Spleen (tissue), 13 donors: ENCODE measurements at places on chromosomes 1 and 21. TPM values are rescaled to one million over a fixed set of nuclear protein-coding genes. Genes with fewer than 3 reads are reported as not detected.

- no peaks in the 10 kb centered on the region for H3K36me3 ChIP-seq
- no peaks in the 10 kb centered on the region for H3K4me1 ChIP-seq
- H3K4me3 ChIP-seq, result no peak overlapping the region
- no peak for DNase-seq
- no peaks in the 10 kb centered on the region for H3K27me3 ChIP-seq
Measured at GRCh38 chr1:167862432-167863076, 51.4 kb downstream of the ADCY10 start.

- DNase-seq, result no peak
- H3K4me1 ChIP-seq, result peaks cover 50% of the 10 kb centered on the region
- H3K27ac ChIP-seq, result no peak overlapping the region
Measured at GRCh38 chr1:167273027-167273800, 52.5 kb downstream of the POU2F1 start.

DNA sequence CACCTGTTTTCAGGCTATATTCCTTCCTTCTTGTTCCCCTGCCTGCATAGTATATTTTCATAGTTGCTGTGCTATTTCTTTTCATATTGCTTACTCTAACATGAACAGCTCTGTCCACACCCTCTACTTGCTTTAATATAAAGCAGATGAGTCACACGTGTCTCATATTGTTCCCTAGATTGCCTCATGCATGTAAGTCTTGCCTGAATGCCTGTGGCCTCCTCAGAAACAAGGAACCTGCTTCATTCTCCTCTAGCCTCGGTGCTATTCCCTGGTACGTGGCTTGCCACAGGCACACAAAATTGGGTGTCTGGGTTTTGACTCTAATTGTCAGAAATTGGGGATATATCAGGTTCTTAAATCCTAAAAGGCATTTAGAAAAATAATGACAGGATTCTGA is 16.5 kb upstream of the PKP1 start:
- H3K4me3 ChIP-seq, result no peak overlapping the region
- H3K27ac ChIP-seq, result no peak overlapping the region
- no peaks in the 10 kb centered on the region for H3K4me1 ChIP-seq
- DNase-seq, result no peak
- peaks cover 59% of the 10 kb centered on the region for H3K27me3 ChIP-seq
- H3K36me3 ChIP-seq, result no peaks in the 10 kb centered on the region

SPOCD1 gene
- total RNA-seq, result 4.2 TPM

- no peaks in the 10 kb centered on the region for H3K36me3 ChIP-seq
- H3K4me3 ChIP-seq, result no peak overlapping the region
- H3K27ac ChIP-seq, result no peak overlapping the region
- H3K27me3 ChIP-seq, result no peaks in the 10 kb centered on the region
- no peaks in the 10 kb centered on the region for H3K4me1 ChIP-seq
- no peak for DNase-seq
Measured at GRCh38 chr1:81681114-81681513, 119.6 kb upstream of the ADGRL2 start.

- H3K27me3 ChIP-seq, result no peaks in the 10 kb centered on the region
- no peak for DNase-seq
- no peak overlapping the region for H3K27ac ChIP-seq
- H3K4me3 ChIP-seq, result no peak overlapping the region
- peaks cover 68% of the 10 kb centered on the region for H3K4me1 ChIP-seq
Measured at GRCh38 chr1:230648114-230648513, 5.8 kb downstream of the COG2 start.

DNA sequence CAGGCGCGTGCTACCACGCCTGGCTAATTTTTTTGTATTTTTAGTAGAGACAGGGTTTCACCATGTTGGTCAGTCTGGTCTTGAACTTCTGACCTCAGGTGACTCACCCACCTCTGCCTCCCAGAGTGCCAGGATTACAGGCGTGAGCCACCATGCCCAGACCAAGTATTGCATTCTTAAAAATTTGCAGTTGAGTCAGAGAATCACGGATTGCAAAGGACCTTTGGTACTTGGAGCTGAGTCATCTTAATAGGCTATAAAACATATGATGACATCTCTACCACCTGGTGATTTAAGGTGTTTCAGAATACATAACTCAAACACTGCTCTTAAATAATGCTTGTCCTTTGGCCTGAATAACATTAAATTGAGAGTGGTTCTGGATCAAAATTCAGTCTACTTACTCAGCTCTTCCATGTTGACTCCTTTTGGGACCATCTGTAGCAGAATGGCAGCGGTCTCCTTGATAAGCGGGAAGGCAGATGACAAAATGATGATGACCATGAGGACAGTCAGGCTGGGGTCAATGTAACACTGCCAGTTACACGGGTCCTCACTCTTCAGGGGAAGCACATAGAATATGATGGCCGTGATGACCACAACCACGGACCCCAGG is 10.4 kb downstream of the SLC30A10 start:
- H3K4me1 ChIP-seq, result no peaks in the 10 kb centered on the region
- no peak for DNase-seq
- no peak overlapping the region for H3K27ac ChIP-seq
- no peaks in the 10 kb centered on the region for H3K36me3 ChIP-seq
- no peak overlapping the region for H3K4me3 ChIP-seq

SLC45A1 gene
- 2.4 TPM for total RNA-seq

TRIM46 gene
- total RNA-seq, result 1.3 TPM

DNA sequence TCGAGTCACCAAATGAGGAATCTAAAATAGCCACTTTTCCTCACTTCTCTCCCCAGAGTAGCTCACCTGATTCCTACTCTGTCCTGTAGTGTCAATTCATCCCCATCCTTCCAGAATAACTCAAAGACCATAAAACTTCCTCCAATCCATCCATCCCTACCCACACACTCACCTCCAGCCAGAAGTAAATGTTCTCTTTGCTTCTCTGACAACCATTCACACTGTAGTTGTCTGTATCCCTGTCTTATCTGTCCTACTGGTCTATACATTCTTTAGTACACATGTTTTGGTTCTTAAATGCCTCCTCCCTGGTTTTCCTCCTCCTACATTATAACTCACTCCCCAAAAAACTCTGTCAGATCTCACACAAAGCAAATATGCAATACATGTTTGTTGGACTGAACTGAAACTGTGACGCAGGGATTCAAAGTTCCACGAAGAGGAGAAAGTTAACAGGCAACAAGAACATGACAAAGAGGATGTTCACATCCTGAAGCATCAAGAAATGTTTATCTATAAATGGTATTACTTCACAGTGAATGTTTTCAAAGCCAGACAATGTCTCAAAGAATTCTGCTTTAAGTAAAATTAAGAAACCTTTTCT is 11.0 kb downstream of the TP53BP2 start:
- H3K36me3 ChIP-seq, result no peaks in the 10 kb centered on the region
- peaks cover 97% of the 10 kb centered on the region for H3K4me1 ChIP-seq
- no peak for DNase-seq
- peak overlapping the region; percentile 38 for H3K27ac ChIP-seq
- no peaks in the 10 kb centered on the region for H3K27me3 ChIP-seq

DNA sequence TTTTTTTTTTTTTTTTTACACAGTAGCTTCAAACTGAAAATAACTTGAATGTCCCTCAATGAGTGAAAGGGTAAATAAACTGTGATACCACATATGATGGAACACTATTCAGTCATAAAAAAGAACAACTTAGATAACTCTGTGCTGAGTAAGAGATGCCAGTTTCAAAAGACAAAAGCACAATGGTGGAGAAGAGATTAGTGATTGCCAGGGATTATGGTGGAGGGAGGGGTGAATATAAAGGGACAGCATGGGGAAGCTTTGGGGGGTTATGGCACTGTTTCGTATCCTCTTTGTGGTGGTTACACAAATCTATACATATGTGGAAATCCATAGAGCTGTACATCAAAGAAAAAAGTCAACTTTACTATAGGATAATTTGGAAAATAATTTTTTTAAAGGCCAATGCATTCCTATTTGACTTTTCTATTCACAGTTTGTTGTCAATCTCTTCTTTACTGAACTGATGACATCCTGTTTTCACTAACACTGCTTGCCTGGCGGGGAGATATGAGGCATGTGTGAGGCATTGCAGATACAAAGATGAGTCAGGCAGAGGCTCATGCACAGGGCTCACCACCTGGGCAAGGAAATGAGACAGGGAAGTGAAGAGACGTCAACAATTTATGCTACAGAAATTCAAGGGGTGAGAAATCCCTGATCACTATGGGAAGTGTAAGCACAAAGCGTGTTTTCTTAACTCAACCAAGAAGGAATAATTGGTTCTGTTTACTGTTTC is 302.7 kb downstream of the DUSP10 start:
- no peaks in the 10 kb centered on the region for H3K27me3 ChIP-seq
- DNase-seq, result no peak
- H3K4me3 ChIP-seq, result no peak overlapping the region
- no peak overlapping the region for H3K27ac ChIP-seq
- no peaks in the 10 kb centered on the region for H3K36me3 ChIP-seq
- peaks cover 11% of the 10 kb centered on the region for H3K4me1 ChIP-seq

DNA sequence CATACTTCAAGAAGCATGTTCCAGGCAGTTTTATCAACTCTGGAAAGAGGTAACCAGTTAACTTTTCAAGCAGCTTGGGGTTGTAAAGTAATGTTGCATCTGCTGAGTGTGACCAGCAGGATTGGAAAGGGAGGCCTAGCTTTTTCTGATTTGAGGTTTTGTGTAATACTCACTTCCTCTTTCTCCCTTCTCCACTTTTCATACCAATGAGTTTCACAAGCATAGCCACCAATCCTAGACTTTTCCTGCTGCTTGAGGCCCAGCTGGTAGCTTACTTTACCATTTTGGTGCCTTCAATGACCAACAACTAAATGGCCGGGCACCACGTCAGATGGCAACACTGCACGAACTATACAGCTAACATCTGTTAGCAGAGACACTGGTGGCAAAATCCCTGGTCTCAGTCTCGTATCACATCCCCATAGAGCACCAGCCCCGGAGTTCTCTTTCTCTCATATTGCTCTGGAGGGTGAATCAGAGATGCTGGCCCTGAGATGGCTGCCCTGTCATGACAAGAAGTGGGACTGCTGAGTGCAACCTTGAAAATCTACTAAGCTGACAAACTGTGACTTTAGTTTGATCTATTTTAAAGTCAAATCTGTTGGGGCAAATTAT is 14.8 kb upstream of the GPR88 start:
- H3K27ac ChIP-seq, result no peak overlapping the region
- DNase-seq, result no peak
- H3K27me3 ChIP-seq, result no peaks in the 10 kb centered on the region

SERPINC1 gene
- total RNA-seq, result not detected

DNA sequence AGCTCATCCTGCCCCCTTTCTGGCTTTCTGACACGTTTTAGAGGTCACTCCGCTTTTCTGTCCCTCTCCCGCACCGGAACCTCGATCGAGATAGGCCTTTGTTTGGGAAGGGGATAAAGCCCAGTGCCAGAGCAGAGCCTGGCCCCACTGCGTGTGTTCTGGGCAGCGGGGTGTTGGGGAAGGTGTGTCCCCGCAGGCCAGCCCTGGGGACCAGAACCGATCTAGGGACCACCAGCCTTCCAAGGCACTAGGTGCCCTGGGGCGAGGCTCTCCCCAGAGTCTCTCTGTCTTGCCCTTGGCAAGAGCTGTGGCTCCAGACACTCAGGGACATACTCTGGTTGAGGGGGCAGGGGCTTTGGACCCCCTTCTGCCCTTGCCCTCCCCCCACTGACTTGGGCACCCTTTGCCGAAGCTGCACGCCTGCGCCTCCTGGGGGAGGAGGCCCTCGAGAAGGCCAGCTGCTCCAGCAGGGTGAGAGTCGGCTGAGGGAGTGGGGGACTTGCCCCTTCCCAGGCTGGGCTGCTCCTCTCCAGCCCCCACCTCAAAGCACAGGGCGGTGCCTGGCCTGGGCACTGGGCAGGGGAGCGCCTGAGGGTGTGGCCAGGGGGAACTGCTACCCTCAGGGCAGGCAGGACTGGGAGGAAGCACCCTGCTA is 16.4 kb downstream of the PRXL2B start:
- H3K4me1 ChIP-seq, result no peaks in the 10 kb centered on the region
- H3K4me3 ChIP-seq, result no peak overlapping the region
- no peaks in the 10 kb centered on the region for H3K27me3 ChIP-seq
- DNase-seq, result peak; percentile 64
- H3K27ac ChIP-seq, result no peak overlapping the region

- no peak overlapping the region for H3K4me3 ChIP-seq
- no peak for DNase-seq
Measured at GRCh38 chr1:41245659-41246058, 3.6 kb upstream of the SCMH1 start.

C1orf50 gene
- total RNA-seq, result 4.0 TPM

DNA sequence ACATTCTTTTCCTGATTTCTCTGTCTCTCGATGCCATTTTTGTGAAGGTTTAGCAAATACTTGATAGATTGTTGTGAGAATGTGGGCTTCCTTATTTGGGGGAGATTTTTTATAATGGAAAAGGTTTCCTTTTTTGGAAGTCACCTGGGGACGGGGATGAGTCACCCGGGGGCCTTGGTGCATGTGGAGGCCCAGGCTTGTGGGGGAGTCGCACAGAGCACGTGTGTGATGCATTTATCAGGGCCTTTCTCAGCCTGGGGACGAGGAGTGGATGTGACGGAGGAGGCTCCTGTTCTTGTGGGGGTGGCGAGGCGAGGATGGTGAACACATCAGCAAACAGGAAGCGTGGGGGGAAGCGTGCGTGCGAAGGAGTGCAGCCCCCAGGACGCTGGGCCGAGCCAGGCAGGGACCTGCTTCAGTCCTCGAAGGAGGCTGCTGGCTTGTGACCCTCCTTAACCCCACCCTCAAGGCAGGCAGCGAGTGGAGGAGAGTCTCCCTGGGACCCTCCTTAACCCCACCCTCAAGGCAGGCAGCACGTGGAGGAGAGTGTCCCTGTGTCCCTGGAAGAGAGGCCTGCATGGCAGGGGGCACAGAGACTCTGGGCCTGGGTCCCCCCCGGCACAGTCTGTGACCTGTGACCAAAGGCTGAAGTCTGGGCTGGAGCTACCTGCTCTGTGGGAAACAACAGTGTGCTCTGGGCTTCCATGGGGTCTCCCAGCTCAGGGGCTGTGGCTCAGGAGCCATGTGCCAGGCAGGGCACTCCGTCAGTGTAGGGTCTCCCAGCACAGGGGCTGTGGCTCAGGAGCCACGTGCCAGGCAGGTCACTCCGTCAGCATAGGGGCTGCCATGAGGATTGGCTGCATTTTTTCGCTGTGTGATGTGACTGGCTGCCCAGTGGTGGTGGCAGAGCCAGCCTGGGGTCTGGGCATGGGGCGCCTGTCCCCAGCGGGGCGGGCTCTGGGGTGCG is 57.2 kb downstream of the AGPAT3 start:
- no peak overlapping the region for H3K4me3 ChIP-seq
- H3K36me3 ChIP-seq, result peaks cover 20% of the 10 kb centered on the region

DNA sequence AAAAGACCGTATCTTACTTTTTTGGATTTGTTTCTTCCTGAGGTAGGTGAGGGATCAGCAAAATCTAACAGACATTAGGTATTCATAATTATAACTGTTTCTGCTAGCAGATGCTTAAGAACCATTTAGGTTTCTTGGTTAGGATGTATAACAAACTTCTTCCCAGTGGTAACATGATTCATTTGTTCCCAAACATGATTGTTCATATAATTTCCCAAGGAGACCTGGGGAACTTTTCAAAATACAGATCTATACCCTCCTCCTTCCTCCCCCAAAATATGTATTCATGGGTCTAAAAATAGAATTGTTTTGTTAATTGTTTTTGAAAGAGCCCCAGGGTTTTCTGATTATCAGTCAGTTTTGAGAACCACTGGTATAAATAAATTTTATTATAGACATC is 228.2 kb downstream of the COP1 start:
- no peaks in the 10 kb centered on the region for H3K4me1 ChIP-seq
- DNase-seq, result no peak
- H3K27me3 ChIP-seq, result no peaks in the 10 kb centered on the region
